Psoas muscle (tissue), 8 donors: ENCODE measurements at places on chromosomes 3 and 15. TPM values are rescaled to one million over a fixed set of nuclear protein-coding genes. Genes with fewer than 3 reads are reported as not detected.

The GOLGA8M gene
- polyA plus RNA-seq, result not detected

- DNase-seq, result no peak
Observed at GRCh38 chr3:169534439-169534838, 129.1 kb downstream of the MECOM start.

GRCh38 chr3:30750967-30751366, 143.5 kb downstream of the GADL1 start:
- no peak for DNase-seq

The MUC13 gene
- 0.16 TPM for polyA plus RNA-seq

DNA sequence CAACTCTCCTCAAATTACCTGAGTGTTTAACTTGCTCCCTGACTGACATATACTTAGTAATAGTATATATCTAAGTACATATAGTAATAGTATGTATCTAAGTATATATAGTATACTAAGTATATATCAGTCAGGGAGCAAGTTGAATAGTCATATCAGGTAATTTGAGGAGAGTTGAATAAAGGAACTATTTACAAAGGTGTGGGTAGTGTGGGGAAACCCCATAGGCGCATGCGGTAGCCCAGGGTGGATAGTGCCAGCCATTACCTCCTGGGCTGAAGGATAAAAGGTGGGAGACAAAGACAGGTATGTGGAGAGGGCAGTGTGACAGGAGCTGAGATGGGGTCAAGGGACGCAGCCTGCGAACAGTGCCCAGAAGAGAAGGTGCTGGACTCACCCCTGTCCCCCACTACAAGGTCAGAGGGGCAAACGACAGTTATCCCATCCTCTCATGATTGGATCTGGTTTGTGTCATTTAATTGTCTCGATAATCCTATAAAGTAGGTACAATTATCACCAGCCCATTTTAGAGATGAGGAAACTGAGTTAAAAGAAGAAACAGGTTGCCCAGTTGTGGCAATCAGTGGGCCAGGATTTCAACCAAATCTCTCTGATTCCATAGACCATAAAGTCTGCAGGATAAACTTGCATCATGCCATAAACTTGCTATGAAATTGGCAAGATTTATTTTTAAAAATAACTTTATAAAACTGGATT, 34.1 kb upstream of the TPM1 start:
- no peak for DNase-seq

- no peak for DNase-seq
Observed at GRCh38 chr3:41247055-41248004, 48.0 kb downstream of the CTNNB1 start.

DNA sequence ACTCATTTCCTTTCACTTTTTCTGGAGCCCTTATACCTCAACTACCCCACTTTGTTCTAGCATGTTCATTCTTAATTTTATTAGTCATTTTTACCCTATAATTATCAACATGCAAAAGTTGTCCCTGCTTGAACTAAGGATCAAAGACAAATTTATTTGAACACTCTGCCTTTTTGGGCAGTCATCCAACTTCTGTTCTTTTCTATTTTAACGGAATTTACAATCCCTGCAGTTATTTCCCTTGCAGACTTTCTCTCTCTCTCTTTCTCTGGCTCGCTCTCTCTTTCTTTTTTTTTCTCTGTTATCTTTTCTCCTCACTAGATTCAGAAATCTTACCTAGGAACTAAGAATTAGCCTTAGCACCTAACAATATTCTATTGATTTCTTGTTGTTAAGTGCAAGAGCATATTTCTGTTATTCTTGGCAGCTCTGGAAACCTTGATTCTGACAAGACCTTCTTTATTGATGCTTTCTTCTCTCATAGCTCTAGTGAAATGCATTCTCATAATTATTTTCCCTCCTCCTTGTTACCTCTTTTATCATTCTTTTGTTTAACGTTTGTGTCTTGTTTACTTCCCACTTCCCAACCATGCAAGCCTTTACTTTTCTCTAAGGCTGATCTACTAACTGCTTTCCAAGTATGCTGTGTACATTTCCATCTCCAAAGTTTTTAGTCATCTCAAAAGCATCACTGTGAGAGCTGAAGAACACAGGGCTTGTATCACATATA, 951.6 kb downstream of the DIPK2A start:
- DNase-seq, result no peak

GRCh38 chr3:188323067-188323842, 169.3 kb downstream of the LPP start:
- no peak for DNase-seq

DNA sequence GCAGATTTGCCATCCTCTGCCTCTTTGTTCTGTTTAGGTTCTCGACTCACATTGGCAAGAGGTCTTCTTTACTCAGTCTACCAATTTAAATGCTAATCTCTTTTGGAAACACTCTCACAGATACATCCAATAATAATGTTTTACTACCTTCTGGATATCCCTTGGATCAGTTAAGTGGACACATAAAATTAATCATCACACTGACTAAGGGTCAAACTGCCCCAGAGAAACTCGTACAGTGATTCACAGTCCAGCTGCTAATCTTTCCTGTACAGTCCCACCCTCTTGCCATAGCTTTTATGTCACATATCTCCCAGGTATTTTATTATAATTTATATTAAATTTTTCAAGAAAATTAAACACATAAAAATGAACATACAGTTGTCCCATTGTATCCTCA, 360.8 kb upstream of the RGMA start:
- DNase-seq, result no peak

DNA sequence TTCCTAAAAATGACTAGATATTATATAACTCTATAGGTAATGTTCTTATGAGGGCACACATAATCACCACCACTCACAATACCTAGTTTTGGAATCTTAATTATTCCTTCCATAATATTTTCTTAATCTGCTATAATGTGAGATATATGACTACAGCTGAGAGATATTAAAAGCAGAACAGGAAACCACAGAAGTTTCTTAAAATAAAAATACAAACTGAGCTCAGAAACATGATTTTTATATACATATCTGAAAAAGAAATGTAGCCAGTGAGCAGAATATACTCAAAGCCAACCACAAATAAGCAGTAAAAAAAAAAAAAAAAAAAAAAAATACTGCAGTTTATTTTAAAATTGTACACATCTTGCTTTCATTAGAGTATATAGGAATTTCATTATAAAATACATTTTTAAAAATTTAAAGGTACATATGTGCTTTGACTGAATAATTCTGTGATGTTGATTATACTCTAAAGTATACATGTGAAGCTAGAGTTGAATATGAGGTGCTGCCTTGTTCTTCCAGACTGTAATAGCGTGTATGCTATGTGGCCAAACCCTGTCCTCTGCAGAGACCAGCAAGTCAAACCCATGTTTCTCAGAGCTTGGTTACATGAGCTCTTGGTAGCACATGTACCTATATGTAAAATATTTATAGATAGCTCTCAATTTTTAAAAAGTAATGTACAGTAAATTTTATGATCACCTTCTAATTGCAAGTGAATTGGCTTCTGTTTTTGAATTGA, 175.0 kb downstream of the UBE2E2 start:
- no peak for DNase-seq

GRCh38 chr15:70109978-70110377, 12.3 kb upstream of the TLE3 start:
- DNase-seq, result no peak

DNA sequence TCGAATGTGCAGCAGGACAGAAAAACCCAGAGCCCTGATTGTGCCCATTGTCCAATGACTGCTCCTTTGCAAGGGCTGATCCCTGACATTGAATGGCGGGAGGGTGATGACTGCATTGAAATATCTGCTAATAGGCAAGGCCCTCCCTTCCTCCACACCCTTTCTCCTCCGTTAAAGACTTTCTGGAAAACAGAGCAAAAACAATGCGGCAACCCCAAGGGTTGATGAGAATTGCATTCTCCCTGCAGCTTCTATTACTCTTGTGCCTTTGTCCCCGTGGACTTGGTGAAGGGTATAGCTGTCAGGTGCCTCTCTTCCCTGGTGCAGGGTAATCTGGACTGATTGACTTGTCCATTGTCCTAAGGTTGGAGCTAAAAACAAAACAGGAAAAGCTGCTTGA, 71.8 kb downstream of the THSD4 start:
- DNase-seq, result no peak

DNA sequence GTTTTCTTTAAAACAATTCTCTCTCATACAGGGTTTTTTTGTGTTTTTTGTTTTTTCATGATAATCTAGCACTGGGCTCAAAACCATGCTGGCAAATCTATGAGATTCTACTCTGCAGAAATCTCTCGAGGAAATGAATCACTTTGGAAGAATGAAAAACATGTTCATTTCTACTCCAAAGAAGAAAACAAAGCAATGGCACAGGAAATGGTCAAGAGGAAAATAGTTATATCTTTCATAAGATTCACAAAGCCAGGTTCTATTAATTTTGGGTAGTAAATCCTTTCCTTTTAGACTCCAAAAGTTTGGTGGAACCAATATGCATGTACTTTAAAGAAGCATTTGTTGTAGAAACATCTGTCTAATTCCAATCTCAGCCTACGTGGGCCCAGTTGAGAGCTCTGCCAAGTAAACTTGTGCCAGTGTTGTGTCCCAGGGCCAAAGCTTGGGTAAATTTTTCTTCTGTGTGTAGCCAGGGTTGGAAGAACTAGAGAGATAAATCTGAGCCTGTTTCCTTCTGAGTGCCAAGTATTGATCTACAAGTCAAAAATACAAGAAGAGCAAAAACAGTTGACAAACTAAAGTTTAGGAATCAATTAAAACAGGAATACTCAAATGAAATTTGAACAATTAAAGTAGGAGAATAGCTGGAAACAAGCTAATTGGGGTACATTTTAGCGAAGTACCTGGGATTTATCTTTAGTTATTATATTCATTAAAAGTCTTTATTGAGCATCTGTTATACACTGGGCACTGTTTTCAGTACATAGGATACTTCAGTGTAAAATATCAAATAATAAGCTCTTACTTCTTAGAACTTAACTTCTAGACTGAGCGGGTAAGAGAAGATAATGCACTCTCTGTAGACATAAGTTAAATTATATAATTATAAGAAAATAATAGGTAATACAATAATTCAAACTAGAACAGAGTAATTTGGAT, 657.5 kb upstream of the NECTIN3 start:
- no peak for DNase-seq

The TMEM212 gene
- not detected for polyA plus RNA-seq

GRCh38 chr3:182268711-182269110, 524.6 kb upstream of the ATP11B start:
- no peak for DNase-seq

The GOLGA8S gene
- 0.01 TPM for polyA plus RNA-seq

The TYRO3 gene
- 4.6 TPM for polyA plus RNA-seq

The ISG20 gene
- 1.1 TPM for polyA plus RNA-seq

The KCNMB3 gene
- 0.72 TPM for polyA plus RNA-seq

GRCh38 chr15:53978253-53978906, at the start of gene UNC13C:
TSS of gene UNC13C (plus strand) at chr15:53978441. CDS start at chr15:54012904, 34,463 bp downstream.
- DNase-seq, result peak; percentile 75

The LRRC31 gene
- not detected for polyA plus RNA-seq

The CCR3 gene
- 0.10 TPM for polyA plus RNA-seq

DNA sequence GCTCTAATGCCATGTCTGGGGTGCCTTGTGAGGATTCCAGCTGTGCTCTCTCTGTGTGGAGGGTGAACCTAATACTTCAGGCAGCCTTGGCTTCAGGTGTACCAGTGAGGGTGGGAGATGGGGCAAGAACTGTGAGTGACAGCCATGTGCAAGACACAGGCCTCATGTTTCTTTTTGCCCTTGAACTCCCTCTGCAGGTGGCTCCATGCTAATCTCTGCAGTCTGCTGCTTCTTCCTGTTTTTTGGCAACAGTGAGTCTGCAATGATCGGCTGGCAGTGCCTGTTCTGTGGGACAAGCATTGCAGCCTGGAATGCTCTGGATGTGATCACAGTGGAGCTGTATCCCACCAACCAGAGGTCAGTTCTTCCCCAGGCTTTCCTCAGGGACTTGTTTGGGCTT, 189.3 kb downstream of the SV2B start:
- DNase-seq, result no peak

- DNase-seq, result peak; percentile 51
Observed at GRCh38 chr3:45583021-45583851, 11.3 kb upstream of the LIMD1 start.

The IL5RA gene
- polyA plus RNA-seq, result 0.08 TPM

The ADAMTS17 gene
- 5.7 TPM for polyA plus RNA-seq

- DNase-seq, result no peak
Observed at GRCh38 chr3:42123012-42123581, 31.9 kb downstream of the TRAK1 start.

The LRRC49 gene
- 2.6 TPM for polyA plus RNA-seq

The IL12A gene
- polyA plus RNA-seq, result 0.31 TPM

The GOLGA6A gene
- not detected for polyA plus RNA-seq

DNA sequence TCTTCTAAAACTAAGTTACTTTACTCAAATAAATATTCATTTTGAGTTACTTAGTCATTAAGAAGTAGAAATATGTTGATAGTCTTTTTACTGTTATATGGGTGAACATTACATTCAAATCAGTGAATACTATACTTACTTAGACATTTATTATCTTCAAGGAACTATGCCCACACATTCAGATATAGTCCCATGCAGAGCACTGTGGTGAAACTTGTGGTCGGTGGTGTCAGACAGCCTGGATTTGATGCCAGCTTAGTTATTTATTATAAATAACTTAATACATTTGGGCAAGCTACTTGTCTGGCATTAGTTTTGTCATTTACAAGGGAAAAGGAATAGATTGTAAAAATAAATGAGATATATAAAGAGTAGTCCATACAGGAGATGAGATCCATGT, 149.5 kb downstream of the RAP2B start:
- no peak for DNase-seq

GRCh38 chr3:189038773-189039745, 132.7 kb upstream of the TPRG1 start:
- DNase-seq, result no peak

DNA sequence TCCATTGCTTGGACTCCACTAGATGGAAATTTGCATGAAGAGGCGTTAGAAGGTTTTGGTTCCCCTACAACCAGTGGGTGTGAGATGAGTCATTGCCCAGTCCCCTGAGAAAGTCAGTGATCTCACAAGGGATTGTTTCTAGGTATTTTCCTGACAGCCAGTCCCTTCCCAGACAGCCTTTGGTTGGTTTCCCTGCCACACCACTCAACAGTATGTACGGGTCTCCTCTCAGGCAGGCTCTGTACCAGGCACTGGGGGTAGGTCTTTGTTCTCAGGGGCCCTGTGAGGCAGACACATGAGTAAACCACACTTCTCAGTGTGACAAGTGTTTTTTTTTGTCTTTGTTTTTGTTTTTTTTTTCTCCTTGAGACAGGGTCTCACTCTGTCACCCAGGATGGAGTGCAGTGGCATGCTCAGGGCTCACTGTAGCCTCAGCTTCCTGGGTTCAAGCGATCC, 4.0 kb downstream of the LAMP3 start:
- no peak for DNase-seq

- DNase-seq, result no peak
Observed at GRCh38 chr3:29334706-29335105, 53.8 kb downstream of the RBMS3 start.

DNA sequence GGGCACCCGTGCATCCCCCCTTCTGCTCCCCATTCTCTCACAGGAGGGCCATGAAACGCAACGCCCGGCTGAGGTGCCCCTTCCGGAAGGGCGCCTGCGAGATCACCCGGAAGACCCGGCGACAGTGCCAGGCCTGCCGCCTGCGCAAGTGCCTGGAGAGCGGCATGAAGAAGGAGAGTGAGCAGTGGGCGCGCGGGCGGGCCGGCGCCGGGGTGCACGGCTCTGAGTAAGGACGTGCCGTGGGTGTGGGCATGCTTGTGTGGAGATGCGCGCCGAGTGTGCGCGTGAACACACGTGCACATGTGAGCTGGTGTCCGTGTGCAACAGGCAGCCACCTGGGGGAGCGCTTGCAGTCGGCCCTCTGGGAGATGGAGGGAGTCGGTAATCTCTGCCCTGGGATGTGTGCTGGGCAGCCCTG, 28.1 kb downstream of the NR1I2 start:
- DNase-seq, result peak; percentile 37

GRCh38 chr3:34077417-34078195, 279.2 kb downstream of the PDCD6IP start:
- DNase-seq, result no peak

GRCh38 chr3:9600597-9600996, 47.0 kb upstream of the LHFPL4 start:
- no peak for DNase-seq
